ENCODE measurements at places on chromosomes 7 and 10.
A peak's percentile ranks its signal among the peaks of the same experiment; 100 is the strongest.

DNA sequence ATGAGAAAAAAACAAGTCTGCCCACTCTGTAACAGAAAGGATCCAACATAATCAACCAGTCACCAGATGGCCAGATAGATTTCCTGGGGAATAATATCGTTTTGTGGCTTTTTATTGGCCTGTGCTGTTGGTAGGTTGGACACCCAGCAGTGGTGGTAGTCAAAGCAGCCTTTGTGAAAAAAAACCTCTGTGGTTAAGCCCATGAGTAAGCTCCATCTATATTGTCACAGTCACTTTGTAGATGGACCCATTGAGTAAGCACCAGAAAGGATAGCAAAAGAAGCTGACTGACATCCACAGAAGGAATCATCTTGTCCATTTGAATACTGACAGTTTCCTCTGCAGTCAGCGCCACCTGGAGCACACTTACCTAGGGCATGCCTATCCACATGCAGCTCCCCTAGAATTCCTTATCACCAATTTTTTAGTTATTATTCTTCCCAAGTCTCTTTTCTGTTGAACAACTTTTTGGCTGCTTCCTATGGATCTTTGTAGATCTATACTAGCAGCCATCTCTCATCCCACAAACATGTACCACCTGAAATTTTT is 96.9 kb downstream of the IQUB start:
- DNase-seq, result peak; percentile 65

- no peak for DNase-seq
Measured at GRCh38 chr7:2257651-2258050, 15.6 kb downstream of the NUDT1 start.

DNA sequence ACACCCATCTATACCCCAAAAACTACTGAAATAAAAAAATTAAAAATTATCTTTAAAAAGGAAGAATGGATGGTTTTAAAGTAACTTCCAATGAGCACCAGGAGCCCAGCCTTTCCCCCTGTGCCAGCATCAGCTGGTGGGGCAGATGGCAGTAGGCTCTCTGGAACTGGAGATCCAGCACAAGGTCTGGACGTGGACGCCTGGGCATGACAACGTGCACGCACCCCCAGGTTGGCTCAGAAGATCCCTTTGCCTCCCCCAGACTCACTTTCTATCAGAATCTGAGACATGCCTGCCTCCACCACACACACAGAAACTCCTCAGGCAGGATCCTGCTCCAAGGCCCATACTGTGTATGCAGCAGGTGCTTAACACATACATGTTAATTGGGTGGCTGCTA is 35.8 kb downstream of the TCERG1L start:
- DNase-seq, result no peak

- DNase-seq, result no peak
Measured at GRCh38 chr7:30918676-30919075, 7.0 kb downstream of the AQP1 start.

DNA sequence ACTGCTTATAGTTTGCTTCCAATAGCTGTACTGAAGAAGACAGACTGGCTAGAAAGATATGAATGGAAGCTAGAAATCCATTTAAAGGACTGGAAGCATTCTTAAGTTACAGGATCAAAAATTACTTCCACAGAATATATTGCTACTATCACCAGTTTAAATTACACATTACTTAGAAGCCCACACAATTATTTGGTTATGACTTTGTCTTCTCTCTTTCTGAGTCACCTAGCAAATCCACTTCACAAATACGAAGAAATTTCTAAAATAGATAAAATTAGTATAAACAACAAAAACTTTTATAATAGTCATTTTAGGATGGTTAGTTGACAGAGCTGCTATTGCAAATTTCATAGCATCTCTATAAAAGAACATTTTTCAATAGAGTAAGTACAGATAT is 108.1 kb downstream of the SNX13 start:
- DNase-seq, result no peak

DNA sequence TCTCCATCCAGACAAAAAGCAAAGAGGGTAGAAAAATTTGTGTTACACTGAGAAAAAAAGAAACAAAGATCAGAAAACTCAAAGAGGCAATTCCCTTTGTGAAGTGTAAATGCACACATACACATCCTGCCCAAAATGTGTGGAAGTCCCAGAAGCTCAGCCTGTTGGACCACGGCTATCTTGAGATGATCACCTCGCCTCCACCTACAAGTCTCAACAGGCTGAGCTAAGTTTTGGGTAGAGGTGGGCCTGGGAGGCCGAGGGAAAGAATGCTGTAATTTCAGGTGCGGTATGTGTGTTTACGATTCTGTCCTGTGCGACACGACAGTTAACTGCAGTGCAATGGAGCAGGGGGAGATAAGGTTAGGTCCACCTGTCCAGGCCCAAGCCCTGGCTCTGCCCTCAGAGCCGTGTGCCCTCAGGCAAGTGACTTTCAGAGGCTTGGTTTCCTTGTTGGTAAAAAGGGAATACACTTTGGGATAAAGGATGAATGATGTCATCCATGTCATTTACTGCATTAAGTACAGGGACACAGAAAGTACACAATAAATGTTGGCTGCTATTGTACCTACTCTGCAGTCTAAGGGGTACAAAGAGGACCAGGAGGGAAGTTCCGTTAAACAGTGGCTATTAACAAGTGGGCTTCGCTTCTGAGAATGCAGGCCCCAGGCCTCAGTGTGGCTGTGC is 67.3 kb downstream of the AFAP1L2 start:
- DNase-seq, result no peak

DNA sequence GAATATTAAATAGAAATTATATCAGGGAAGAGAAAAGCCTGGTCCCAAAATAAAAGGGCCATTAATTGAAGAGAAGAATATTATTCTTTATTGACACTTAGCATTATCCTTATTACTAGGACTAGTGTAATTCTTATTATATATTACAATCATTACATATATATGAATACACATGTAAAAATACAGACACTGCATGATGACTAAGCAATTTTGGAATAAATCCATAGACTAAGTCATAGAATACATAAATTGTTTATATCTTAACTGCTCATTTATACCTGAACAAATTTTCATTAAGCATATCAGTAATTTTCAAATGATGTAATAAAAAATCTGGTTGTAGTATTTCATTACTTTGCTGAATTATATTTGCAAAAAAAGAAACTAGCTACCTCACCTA is 29.7 kb upstream of the SLC13A1 start:
- DNase-seq, result no peak

- no peak for DNase-seq
Measured at GRCh38 chr10:43940898-43941837, 292.5 kb upstream of the ZNF32 start.

- DNase-seq, result no peak
Measured at GRCh38 chr10:64798297-64798696, 1277.1 kb downstream of the REEP3 start.

DNA sequence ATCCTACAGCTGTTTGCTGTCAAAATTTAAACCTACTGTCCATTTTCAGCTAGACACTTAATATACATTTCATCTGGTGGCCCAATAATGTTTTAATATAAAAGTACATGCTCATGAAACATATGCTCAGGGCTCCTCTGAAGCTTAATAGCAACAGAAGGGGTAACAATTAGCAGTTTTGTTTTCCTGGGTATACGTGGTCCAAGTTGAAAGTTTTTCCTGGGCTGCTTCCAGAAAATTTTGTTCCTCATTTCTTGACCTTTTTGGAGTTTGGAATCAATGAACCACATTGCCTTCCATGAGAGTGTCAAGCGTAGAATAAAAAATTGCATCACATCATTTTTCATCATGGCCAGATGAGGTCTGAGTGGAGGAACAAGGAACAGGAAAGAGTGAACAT is 537.3 kb upstream of the MGMT start:
- no peak for DNase-seq

- DNase-seq, result no peak
Measured at GRCh38 chr7:1015196-1016121, 28.9 kb upstream of the GPR146 start.

DNA sequence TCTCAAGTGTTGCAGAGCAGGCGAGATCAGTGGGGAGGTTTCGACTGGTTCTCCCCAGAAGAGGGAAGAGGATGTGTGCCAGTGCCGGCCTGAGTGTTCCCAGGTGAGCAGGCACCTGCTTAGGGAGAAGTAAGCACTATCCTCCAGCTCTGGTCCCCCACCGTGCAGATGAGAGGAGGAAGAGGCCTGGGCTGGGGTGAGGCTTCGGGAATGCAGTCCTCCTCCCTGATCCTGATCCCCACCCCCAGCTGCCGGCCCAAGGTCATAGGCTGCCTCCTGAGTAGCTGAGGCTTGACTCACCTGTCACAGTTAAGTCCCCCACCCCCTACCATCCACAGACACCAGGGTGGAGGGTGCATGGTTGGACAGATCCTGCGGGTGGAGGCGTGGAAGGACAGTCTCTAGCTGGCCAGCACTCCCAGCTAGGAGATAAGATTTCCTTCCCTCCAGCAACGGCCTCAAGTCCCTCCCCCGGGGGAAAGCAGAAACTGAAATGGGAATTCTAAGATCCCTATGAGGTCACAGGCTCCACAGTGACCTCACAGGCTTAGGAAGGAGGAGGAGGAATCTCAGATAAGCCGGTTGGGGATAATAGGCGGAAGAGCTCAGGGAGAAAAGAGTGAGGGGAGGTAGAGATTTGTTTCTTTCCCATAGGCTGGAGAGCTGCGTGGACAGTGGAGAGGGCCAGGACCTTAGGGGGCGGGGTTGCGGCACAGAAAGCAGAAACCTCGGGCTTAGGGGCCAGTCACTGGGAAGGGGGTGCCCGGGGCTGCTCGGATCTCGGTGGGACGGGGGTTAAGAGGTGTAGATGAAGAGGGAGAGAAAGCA is 1.0 kb downstream of the LRCH4 start:
- DNase-seq, result peak; percentile 66

GRCh38 chr7:15782656-15783055 is 96.2 kb upstream of the MEOX2 start:
- no peak for DNase-seq

Data from astrocyte of the spinal cord (primary cell).